DMS79 (cell line): ENCODE measurements at places on chromosomes 13 and 19.

- DNase-seq, result no peak
Observed at GRCh38 chr13:53807251-53807834, 778.7 kb downstream of the OLFM4 start.

DNA sequence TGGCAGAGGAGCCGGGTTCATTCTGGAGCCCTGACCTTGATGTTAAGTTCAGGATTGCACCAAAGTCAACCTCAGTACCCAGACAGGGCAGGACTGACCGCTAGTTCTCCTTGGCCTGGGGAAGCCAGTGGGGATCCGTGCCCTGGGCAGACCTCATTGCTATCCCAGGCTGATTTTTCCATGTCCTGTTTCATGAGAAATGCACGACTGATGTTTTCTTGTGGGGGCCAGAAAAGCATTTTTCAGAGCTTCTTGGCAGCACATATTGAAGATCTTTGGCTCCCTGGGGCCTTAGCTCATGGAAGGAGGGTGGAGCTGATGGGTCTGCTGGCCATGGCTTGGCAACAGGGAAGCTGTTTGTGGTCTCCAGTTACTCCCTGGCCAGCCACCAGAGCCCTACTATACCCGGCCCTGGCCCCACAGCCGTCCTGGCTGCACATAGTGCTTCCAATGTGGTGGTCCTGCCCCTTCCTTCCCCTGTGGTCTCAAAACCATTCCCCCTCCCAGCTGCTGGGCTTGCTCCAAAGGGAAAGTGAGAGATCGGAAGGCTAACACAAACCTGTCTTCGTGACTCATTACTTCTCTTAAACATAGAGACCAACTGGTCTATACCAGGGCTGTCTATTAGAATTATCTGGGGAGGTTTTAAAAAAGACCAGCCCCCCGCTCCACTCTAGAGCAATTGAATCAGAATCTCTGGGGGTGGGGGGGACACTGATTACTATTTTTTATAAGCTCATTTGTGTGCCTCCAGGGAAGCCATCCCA is 11.2 kb downstream of the IL17D start:
- no peak for DNase-seq

DNA sequence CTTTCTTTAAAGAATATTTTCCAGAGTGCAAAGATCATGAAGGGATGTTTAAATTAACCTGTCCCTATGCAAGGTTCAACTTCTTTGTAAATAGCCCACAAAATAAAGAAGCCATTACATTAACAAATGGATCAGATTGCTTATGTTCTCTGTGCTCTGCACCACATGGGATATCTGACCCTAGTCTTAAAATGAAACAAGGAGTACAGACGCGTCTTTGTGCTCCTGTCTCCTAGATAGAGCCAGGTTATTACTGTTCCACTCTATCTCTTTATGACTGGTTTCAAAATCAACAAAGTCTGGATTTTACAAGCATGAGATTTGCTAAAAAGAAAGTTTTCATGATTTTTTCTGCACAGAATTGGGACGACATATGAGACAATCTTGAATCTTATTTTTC is 339.4 kb downstream of the KLF12 start:
- no peak for DNase-seq

DNA sequence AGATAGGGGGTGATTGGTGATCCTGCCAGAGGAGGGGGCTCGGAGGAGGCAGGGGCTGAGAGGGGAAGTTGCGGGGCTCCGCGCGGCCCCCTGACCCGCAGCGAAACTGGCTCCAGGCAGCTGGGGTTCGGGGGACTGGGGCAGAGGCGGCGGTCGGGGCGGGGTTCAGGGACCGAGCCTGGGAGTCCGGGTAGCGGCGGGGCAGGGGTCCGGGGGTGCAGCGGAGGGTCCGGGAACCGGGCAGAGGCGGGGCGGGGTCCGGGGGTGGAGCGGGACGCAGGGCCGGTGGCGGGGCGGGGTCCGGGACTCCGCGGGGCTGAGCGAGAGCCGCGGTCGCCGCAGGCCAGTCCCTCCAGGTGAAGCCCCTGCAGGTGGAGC is 1.2 kb downstream of the MADCAM1 start:
- no peak for DNase-seq

- DNase-seq, result no peak
Observed at GRCh38 chr19:50549059-50549926, 18.9 kb downstream of the LRRC4B start.

GRCh38 chr13:78326633-78327032 is 276.7 kb downstream of the POU4F1 start:
- no peak for DNase-seq

- DNase-seq, result no peak
Observed at GRCh38 chr13:76912476-76912875, 26.3 kb upstream of the KCTD12 start.

- DNase-seq, result no peak
Observed at GRCh38 chr19:12932392-12933286, 872 bp downstream of the FARSA start.

DNA sequence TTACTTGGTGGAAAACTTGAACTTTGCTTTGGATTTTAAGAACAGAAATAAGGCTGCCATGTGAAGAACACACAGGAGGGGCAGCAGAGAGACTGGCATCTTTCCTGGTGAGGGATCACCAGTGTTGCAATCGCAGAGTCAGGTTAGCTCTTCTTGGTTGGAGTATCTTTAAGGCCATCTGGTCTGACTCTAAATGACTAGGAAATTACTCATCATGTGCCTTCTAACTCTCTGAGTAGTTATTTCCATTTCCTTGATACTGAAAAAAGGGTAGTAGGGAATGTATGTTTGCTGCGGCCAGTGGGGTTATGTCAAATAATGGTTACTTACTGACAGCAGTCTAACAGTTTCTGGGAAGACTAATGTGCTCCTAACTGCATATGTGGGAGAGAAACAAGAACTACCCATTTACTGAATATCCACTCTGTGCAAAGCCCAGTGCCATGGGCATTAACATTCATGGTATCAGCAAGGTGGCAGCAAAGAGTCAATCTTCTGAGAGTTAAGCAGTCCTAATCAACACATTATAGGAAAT is 122.1 kb downstream of the COG6 start:
- no peak for DNase-seq

GRCh38 chr13:51311957-51312520 is 27.5 kb upstream of the SERPINE3 start:
- no peak for DNase-seq

- no peak for DNase-seq
Observed at GRCh38 chr19:10557603-10558197, 8.1 kb downstream of the KRI1 start.

DNA sequence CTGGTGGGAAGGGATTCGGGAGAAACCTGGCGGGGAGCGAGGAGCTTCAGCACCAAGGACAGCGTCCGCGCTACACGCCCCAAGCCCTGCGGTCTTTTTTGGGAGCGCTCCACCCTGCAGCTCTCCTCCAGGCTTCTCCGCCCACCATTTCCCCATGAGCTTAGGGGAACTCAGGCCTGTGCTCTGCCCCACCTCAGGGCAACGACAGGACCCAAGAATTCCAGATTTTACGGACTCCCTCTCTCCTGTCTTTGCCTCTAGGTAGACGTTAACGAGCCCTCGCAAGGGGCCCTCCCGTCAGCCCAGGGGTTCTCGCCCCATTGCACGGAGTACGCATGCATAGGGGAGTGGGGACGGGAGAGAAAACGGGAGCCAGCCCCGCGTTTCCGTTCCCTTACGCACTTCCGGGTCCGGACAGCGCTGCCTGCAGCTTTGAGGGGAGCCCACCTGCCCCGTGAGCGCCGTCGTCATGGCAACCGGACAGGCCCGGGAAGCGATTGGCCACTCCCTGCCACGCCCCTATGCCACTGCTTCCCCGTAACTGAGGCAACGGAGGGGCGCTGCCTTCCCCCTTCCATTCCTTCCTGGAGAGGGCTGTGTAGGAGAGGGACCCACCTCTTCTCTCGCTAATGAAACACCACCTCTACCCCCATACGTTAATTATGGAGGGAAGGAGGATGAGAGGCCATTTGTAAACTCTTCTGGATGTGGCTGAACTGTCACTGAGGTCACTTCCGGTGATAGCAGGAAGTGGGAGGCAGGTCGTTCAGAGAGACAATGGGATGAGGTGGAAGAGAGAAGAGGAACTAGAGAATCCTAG is 20.8 kb downstream of the NOVA2 start:
- DNase-seq, result no peak

- no peak for DNase-seq
Observed at GRCh38 chr13:73092829-73093228, 34.0 kb downstream of the KLF5 start.

DNA sequence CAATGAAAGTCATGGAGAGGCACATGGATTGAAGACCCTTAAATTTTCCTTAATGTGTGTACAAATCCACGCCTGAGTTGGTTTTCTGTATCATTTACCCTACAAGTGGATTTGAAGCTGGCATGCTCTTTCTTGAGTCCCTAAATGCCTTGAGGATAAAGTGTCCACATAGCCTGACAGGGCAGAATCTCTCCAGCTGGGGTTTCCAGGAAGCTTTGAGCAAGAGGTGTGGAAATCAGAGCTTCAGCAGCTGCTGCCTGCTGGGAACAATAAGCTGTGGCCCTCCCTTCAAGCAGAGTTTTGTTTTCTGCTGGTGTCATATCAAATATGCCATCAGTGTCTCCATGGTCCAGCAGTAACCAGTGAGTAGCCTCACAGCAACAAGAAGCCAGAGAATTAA is 120.3 kb upstream of the SERTM1 start:
- DNase-seq, result peak; percentile 98

DNA sequence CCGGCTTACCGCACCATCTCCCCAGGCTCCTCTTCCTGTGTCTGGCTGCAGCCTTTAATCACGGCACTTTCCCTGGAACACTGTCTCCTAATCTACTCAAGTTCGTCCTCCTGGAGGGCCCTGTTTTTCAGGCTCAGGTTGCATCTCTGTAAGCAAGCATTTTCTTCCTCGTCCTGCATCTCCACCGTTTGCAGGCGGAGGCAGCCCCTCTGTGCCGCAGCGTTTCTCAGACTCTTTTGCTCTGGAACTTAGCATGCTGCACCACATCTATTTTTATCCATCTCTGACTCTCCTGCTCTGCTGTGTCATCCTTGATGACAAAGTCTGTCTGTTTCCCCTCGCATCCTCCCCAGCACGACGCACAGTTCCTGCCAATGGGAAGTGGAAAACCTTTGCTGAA is 117.5 kb downstream of the ATP8A2 start:
- DNase-seq, result no peak

- no peak for DNase-seq
Observed at GRCh38 chr13:51689663-51689996, 105.4 kb downstream of the WDFY2 start.

DNA sequence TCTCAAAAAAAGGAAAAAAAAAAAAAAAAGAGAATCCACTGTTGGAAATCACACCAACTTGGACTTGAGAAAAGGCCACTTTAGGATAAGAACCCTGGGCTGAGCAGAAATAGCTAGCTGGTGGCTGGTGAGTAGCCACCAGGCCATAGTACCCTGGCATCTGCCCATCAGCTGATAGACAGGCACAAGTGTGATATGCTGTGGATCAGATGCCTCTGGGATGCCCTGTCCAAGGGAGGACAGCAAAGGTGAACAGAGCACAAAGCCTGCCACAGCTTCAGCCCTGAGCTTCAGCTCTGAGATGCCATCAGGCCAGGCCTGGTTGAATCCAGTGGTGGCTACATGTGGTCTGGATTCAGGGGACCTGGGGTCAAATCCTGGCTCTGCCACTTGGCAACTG is 8.7 kb downstream of the SIRT2 start:
- DNase-seq, result no peak

DNA sequence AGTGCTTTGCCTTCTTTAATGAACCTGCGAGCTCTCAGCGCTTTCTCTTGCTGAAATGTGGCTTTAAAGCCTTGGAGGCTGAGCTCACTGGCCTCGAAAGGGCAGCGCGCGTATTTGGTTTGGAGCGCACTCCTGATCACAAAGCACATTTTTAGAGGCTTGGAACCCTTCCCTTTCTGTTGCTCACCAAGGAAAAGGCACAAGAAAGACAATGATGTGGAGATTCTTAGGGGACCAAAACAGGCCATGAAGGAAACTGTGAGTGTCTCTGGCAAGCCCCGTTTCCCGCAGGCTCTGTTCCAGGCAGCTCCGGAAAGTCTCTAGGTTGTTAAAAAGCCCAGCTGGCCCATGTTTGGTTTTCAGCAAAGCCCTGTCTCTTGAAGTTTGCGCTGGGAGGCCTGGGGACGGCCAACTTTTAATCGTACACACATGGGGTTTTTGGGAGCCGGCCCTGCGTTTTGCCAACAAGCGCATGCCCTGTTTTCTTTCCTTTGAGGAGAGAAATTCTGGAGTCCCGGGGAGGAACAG is 9.4 kb upstream of the SPC24 start:
- DNase-seq, result no peak

- no peak for DNase-seq
Observed at GRCh38 chr13:60869225-60869624, 472.2 kb downstream of the TDRD3 start.

DNA sequence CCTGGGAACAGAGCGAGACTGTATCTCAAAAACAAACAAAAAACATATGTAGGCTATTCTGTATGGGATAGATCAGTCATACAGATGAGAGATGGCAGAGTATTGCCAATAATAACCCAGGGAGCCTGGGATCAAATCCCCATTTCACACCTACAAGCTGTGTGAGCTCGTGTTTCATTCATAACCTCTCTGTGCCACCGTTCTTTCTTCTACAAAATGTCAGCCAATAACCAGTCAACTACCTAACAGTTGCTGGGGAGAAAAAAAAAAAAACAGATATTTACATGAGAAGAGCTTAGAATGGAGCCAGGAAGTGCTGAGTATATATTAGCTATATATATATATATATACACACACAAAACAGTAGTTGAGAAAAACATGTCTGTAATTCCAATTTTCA is 6.5 kb upstream of the IFNL2 start:
- no peak for DNase-seq

- no peak for DNase-seq
Observed at GRCh38 chr13:39448834-39449233, 154.2 kb downstream of the LHFPL6 start.

DNA sequence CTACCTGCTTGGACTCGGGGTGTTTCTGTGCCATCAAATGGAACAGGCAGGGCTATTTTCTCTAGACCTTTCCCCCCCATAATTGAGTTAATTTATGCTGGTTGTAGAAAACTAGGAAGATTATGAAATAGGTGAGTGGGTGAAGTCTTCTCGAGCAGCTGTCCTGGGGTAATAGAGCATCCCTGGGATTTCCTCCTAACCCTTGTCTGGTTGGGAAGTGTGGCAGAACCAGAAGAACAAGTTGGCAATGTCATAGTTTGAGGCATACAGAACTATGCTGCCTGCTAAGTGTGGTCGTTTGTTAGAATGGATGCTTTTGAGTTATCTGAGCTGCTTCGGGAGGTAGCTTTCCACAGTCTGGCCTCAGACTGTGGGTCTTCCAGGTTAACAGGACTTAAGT is 3.7 kb downstream of the GATAD2A start:
- DNase-seq, result no peak

DNA sequence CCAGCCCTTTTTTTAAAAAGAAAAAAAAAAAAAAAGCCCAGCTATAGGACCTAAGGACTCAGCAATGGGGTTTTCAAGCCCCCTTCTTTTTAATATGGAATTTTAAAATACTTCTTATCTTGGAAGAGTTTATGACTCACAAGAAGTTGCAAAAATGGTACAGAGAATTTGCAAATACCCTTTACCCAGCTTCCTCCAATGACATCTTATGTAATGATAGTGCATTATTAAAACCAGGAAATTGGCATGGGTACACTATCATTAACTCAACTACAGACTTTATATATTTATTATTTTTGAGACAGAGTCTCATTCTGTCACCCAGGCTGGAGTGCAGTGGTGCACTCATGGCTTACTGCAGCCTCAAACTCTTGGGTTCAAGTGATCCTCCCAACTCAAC is 16.1 kb downstream of the TMEM38A start:
- no peak for DNase-seq
